ENCODE measurements at places on chromosomes 5 and 9.
A peak's percentile ranks its signal among the peaks of the same experiment; 100 is the strongest.

DNA sequence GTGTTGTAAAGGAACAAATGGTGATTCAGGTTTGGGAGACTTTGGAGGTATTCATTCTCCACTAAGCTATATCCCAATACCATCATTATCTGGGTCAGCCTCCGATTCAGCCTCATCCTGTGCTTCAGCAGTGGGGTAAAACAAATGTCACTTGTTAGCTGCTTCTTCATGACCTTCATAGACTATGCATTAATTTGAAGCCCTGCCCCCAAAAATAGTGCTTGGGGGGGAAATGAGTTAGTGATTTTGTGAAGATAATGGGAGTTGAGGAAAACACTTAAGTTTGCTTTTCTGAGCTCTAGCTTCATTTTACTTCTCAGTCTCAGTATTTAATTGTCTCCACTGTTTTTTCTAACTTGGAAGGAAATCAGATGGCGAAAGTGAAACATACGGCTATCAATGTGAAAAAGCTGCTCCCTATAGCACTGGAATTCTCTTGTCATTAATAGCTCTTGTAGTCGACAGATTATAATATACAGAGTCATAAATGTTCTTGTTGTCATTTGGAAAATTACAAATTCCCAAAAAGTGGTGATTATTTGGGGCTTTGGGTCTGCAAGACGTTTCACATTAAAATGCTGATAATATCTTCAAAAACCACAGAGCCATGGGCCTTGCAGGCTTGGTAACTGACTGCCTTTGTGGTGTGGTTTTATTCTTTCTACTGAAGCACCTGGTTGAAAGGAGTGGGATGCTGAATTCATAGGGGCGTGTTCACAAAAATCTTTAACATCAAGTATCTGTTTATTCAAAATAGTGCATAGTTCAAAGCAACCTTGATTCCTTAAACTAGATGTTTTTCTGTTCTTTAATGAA is 40.0 kb downstream of the PIK3R1 start:
- no peak for DNase-seq

DNA sequence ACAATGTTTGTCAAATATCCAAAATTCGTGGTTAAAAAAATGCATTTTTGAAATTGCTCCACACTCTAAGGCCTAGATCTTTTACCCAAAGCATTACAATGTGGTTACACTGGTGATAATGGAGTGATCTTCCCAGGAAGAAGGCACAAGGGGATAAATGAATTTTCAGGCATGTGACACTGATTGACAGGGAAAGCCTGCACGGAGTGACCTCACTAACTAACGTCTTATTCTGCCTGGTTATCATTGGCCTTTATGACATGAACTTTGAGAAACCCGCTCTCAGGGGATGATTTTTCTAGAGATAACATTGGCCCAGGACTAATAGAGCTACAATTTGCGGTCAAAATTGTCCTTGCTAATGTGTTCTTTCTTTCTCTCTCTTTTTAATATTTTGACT is 137.6 kb downstream of the PRKACG start:
- no peak for DNase-seq

- DNase-seq, result no peak
Observed at GRCh38 chr5:135864503-135865435, 30.3 kb downstream of the SLC25A48 start.

DNA sequence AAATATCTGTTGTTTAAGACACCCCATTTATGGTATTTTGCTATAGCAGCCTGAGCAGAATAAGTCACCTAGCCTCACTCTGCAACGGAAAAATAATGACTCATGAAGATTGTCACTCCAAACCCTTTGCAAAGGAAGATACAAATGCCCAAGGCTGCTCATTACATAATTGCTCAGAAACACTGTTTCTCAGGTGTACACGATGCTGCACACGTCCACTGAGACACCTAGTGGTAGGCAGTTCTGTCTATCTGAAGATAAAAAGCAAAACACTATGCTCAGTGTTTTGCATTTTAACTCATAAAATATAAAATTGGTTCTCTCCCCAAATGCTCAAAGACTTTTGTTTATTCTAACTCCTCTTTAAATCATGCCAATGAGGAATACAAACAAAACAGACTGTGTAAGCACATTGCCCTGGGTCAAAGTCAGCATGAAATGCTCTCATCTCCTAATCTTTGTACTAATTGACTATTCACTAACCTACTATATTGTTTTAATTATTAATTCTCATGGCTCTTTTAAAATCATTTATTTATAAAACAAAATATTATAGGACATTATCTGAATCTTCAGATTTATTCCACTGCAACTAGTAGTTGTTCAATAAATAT is 7.7 kb upstream of the TSLP start:
- no peak for DNase-seq

DNA sequence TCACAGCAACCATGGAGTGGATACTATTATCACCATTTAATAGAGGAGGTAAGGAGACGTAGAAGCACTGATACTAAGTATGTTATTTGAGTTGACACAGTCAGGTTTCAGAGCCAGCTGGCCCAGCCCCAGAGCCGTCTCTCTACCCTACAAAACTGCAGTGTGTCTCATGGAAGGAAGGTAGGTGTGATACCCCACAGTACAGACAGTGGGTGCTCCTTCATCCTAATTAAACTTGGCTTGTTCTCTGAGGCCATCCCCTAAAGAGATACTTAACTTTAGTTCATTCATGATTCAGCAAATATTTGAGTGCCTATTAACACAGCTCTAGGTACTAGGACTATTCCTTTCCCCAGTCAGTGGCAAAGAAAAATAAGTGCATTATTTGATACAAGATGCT is 22.6 kb downstream of the PIP5K1B start:
- no peak for DNase-seq

DNA sequence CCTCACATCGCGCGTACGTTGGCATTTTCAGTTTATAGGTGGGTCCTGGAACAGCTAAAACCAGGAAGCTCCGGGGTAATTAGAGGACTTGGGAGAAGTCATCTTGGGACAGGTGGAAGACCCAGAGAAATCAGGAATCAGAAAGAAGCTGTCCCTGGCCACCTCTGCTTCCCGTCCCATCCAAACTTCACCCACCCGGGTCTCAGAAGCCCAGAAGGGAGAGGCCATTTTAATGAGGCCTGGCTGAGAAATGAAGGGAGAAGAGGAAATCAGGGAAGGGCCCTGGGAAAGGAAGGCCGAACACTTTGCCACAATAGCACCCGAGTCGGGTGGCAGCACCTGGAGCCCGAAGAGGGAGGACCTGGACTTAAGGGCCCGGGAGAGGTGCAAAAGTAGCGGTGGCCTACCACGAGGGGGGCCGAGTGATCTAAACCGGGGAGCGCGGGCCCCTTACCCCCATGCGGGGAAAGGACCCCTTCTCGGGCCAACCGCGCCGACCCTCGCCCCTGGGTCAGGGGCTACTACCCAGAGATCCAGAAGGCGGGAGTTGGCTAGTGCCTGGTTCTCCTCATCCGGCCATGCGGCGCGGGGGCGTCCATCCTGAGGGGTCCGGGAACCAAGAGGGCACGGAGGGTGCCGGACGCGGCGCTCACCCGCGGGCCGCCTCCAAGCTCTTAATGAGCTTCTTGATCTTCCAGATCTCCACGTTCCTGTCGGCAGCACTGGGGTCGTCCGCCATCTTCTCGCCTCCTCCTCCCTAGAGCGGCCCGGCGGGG is 668 bp downstream of the ETF1 start:
- peak; percentile 11 for DNase-seq

DNA sequence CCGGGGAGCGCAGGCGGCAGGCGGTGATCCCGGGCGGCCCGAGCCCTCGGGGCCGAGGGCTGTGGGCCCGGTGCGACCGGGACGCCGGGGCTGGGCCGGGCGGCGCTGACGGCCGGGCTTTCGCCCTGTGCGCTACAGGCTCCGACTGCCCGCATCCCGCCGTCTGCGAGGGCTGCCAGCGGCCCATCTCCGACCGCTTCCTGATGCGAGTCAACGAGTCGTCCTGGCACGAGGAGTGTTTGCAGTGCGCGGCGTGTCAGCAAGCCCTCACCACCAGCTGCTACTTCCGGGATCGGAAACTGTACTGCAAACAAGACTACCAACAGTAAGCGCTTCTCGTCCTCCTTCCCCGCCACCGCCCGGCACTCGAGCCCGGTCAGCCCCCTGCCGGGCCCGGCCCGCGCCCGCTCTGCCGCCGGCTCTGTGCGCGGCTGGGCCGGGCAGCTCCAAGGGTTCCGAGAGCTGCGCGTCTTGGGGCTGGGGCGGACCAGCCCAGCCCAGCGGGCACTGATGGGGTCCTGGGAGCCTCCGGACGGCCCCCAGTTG is 1.6 kb downstream of the LMX1B start:
- no peak for DNase-seq

GRCh38 chr5:20610681-20611080 is 622.7 kb upstream of the CDH18 start:
- no peak for DNase-seq

DNA sequence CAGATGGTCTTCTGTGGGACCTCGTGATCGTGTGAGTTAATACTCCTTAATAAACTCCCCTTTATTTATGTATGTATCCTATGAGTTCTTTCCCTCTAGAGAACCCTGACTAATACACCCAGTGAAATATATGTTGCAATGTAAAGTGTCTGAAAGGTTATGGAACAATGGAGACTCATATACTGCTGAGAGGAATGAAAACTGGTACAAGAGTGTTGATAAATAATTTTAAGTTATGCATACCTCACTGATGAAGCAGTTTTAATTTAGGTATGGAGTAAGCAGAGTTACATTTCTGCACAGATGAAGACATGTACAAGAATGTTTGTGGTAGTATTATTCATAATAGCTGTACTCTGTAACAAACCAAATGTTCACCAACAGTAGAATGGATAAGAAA is 438.3 kb downstream of the TAF11L14 start:
- no peak for DNase-seq

DNA sequence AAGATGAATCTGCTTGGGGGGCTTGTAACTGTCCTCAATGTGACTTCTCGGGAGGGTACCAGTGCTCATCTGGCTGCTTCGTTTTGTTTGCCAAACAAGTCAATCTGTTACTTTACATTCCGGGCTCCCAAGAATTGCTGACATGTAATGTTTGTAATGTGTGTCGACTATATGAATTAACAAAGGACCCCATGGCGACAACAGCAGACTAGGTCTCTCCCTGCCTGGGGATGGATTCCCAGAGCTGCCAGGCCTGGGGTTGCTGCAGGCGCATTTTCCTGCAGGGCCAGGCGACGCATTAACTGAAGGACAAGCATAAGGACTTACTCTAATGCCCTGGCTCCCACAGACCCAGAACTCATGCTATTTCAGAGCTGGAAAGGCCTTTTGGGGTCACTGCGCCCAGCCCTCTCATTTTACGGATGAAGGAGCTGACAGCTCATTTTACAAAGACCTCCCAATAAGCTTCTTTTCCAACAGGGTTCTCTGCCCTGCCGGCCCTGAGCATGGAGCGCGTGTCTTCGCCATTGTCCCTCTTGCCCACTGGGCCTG is 214.8 kb downstream of the TTLL11 start:
- DNase-seq, result no peak

DNA sequence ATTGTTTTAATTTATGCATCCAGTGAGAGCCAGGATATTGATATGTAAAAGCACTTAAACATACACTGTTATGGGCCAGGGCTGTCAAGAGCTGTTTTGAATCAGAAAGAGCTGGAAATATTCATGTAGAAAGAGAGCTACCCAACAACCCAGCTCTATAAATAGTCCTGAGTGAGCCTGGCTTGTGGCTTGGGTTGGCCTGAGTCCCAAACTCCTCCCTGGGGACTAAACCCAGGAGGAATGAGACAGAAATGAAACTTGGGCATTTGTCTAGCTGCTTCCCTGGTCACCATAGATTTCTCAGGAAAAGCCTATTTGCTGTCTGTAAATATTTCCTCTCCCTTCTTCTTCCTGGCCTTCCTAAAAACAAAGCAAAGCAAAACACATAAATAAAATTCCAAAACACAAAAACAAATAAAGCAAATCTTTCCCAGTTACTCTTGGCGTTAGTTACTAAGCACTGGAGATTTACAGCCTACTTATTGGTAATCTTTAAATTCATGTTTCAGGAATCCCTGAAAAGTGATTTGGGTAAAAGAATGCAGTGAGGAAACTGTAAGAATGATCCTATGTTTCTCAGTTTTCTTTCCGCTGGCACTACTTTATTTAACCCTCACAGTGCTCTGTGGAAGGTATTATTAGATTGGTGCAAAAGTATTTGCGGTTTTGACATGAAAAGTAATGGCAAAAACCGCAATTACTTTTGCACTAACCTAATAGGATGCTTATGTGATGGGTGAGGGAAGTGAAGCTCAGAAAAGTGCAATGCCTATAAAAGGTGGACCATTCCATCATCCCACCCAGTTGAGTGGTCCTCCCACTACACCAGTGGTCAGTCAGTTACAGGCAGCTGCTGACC is 111.8 kb downstream of the CARTPT start:
- DNase-seq, result peak; percentile 43

DNA sequence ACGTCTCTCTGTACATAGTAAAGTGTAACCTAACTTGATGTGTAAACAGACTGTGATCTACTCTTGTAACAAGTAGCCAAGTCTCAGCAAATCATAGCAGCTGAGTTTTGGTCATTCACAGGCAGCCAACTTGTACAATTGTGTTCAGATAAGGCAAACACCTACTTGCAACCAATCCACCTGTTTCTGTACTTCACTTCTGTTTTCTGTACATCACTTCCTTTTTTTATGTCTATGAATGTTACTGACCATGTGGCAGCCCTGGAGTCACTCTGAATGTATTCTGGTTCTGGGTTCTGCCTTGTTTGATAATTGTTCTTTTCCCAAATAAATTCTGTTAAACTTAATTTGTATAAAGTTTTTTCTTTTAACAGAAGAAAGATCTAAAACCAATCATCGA is 26.0 kb downstream of the RLN2 start:
- DNase-seq, result no peak

DNA sequence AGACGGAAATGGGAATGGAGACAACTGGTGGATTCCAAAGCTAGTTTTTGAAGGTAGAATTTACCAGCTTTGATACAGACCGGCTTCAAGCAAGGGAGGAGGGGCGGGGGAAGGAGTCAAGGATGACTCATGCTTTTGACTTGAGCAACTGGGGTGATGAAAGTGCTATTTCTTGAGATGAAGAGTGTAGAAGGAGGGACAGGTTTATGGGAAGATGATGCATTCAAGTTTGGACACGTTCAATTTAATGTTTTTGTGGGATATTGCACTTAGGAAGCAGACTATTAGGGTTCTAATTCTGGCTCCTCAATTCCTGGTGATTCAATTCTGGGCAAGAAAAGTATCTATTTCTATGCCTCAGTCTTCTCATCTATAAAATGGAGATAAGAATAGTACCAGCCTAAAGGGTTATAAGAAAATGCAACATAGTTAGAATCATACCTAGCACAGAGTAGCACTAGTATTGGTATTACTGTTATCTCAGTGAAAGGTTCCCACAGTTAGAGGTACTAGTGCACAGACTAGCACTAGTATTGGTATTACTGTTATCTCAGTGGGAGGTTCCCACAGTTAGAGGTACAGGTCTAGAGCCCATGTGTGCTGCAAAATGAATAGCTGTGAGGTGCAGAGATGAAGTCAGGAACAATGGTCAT is 4.6 kb downstream of the NIPAL4 start:
- DNase-seq, result no peak

Measured in HS-27A (cell line).